ENCODE measurements at places on chromosomes 6 and 20.
A peak's percentile ranks its signal among the peaks of the same experiment; 100 is the strongest.

DNA sequence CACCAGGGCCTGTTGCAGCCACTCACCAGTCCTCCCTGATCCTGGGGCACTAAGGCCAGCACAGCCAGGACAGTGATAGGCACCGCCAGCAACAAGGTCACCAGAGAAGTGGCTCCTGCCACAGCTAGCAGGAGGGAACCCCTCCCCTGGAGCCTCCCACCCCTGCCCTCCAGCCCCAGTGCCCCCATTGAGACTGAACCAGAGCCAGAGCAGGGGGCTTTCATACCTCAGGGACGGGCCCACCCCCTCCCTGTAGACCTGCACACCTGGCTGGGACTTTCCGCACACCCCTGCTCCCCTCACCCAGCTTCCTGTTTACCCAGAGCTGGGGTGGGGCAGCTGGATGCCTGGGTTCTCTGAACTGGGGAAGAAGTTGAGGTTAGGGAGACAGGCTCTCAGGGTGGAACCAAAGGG lies at the start of gene LTB:
TSS of gene LTB (minus strand) at position 195 of the 414 bp plus-strand sequence. CDS start at position 188, 7 bp downstream.
- DNase-seq: no peak

DNA sequence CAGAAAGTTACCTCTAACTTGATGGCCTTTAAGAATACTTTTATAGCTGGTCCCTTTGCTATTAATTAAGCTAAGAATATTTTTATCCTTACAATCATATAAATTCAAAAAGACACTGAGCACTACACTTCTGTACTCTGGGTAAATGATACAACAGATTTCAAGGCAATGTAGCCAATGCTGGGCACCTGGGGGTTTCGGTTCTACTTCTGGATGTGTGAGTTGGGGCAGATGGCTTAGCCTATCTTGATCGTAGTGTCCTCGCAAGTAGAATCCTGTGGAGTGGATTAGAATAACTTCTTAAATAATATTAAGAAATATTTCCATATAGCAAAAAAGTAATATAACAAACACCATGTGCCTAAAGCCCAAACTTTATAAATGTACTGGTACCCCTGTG lies 96.9 kb upstream of the NT5E start:
- no peak for DNase-seq

- DNase-seq: peak; percentile 70
These were observed 3.1 kb downstream of the SLX4IP start for GRCh38 chr20:10438217-10438616.

DNA sequence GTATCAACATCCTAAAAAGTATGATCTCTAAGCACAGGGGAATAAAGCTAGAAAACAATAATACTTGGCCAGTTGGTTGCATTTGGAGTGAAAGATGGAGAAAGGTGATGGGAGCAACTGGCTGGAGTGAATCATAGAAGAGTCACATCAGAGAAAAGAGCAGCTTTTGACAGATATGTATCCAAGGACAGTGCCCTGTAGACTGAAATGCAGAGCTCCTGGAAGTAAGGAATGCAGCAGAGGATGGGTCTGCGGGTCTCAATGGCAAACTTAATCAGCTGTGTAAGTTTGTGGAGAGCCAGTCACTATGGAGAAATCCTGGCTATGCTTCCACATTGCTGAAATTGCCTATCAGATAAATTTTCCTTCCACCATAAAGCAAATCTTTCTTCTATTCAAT lies 253.6 kb upstream of the PRND start:
- no peak for DNase-seq

GRCh38 chr6:116580198-116580597 lies 8.9 kb downstream of the RWDD1 start:
- no peak for DNase-seq

- DNase-seq: no peak
These were observed 190.9 kb downstream of the MAFB start for GRCh38 chr20:40497899-40498691.

DNA sequence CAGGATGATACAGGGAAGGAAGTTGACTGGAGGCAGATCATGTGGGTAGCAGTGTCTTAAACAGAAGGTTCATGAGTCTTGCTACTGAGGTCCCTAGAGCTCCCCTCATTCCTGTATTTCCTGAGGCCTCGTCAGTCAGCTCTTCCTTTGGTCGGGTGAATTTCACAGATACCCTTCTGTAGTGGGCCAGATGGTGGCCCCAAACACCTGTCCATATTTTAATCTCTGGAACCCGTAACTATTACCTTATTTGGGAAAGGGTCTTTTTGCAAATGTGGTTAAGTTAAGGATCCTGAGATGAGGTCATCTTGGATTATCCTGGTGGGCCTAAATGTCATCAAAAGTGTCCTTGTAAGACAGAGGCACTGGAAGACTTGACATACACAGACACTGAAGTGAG lies 9.6 kb downstream of the KCNS1 start:
- DNase-seq: no peak

DNA sequence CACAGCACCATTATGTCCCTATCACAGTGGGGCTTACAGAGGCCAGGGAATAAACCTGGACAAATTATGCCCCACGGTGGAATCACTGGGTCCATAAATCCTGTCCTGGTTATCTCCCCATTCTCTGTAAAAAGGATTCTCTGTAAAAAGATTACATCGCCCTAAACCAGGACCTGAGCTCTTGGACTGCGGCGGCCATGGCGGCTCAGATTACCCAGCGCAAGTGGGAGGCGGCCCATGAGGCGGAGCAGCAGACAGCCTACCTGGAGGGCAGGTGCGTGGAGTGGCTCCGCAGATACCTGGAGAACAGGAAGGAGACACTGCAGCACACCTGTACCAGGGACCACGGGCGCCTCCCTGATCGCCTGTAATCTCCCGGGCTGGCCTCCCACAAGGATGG lies 8.4 kb upstream of the HLA-A start:
- DNase-seq: no peak

- no peak for DNase-seq
These were observed 693.6 kb downstream of the QKI start for GRCh38 chr6:164108092-164108491.

GRCh38 chr6:74598462-74599393 lies 607.1 kb downstream of the COL12A1 start:
- no peak for DNase-seq

- DNase-seq: no peak
These were observed 24.2 kb downstream of the MRS2 start for GRCh38 chr6:24426729-24427446.

DNA sequence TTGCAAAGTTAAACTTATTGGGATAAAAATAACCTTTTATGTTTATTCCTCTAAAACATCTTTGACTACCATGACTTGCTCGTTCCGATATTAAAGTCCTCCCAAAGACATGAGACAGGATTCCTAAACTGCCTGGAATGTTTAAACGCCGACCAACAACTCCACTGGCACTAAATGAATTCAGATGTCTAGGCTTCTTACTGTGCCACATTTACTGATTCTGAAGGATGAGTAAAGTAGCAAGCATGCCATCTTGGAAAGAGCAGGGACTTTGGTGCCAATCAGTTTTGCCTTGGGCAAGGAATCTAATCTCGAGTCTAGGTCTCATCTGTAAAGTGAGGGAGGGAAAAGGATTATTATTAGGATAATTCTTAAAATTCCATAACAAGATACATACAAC lies 25.3 kb downstream of the MBOAT1 start:
- no peak for DNase-seq

- no peak for DNase-seq
These were observed 33.9 kb downstream of the EDN1 start for GRCh38 chr6:12324099-12324498.

GRCh38 chr6:35610830-35611229 lies 77.9 kb downstream of the FKBP5 start:
- no peak for DNase-seq

DNA sequence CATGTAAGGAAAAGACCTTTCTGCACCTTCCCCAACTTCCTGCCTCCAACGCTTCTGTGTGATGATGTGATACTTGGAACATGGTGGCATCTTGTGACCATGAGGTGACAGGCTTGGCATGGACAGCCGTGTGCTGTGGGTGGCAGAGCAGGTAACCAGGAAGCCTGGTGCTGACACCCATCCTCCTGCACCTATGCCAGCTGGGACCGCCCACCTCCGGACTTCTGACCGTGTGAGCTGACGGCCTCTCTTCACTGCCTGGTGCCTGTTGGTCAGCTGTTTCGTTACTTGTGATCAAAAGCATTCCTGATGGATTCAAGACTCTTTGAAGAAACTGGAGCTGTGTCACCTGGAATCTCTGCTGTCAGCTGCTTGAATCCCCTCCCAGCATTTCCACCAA lies 70.3 kb downstream of the TMEM242 start:
- DNase-seq: no peak

- no peak for DNase-seq
These were observed 3.1 kb downstream of the MMP9 start for GRCh38 chr20:46011631-46012482.

DNA sequence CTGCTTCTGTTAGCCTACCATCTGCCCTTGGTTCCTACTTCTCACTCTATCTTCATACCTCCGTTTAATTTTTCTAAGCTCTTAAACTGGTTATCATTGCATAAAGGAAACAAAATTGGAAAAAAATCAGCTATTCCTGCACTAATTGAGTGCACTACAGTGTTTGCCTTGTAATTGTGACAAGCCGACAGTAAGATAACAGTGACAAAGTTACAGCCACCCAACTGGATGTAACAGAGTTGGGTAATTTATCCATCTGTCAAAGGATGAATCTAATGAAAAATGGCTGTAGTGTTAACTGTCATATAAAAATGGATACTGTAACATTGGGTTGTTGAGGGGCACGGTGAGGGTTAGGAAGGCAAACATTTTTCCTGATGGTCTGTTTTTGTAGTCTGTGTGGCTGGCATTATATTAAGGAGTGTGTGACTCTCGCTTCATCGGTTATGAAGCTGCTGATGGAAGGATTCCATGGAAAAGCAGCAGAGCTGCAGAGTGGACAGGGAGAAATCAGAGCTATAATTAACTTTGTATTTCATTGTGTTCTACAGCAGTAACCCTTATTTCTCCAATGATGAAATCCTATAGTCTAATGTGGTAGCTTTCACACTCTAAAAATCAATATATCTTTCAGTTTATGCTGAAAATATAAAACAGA lies 12.7 kb downstream of the PBOV1 start:
- DNase-seq: no peak

GRCh38 chr20:52622081-52622480 lies 350.1 kb upstream of the TSHZ2 start:
- DNase-seq: no peak

GRCh38 chr20:30815577-30816181 lies 441.8 kb upstream of the DEFB115 start:
- no peak for DNase-seq

GRCh38 chr6:613981-614380 lies 42.9 kb downstream of the HUS1B start:
- DNase-seq: no peak

- no peak for DNase-seq
These were observed 207.2 kb downstream of the PHACTR1 start for GRCh38 chr6:12923644-12924235.

GRCh38 chr6:126033696-126034095 lies 47.4 kb downstream of the TRMT11 start:
- DNase-seq: no peak

DNA sequence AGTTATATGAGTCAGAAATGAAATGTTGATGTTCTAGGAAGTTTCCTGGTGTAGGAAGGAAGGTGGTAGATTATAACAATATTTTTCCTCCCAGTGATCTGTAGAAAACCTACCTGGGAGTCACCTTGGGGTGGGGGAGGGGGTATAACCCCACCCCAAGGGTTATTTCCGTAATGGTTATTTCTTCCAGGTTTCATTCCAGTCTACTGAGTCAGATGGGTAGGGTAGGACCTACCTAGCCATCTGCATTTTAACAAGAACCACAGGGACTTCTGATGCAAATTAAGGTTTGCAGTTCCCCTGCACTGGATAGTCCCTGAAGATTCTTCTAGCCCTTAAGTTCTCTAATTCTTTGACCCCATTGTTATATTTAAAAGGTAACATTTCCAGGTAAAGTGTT lies 88.9 kb downstream of the ARMC2 start:
- DNase-seq: no peak

GRCh38 chr20:35575958-35576357 lies 34.1 kb downstream of the ERGIC3 start:
- DNase-seq: no peak

DNA sequence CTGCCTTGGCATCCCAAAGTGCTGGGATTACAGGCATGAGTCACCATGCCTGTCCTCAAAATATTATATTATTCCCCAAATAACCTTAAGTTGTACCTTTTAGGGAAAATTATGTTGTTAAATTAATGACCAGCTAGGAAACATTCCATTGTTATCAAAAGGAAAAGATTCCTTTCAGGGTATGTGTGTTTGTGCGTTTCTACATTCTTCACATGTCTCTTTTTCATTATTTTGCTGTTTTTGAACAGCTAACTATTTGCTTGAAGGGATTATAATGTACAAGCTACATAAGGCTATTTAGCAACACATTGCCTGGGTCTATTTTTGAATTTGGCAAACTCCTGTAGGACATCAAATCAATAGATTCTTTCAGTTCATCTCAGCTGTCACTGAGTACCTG lies 57.1 kb downstream of the GJA1 start:
- DNase-seq: no peak

GRCh38 chr20:45059022-45059728 lies 41.8 kb downstream of the KCNS1 start:
- no peak for DNase-seq

All from T-helper 2 cell (primary cell).